ENCODE measurements at places on chromosomes 11 and 22. TPM values are rescaled to one million over a fixed set of nuclear protein-coding genes. Genes with fewer than 3 reads are reported as not detected.
A peak's percentile ranks its signal among the peaks of the same experiment; 100 is the strongest.

FIBIN gene
- not detected for total RNA-seq

TMEM191B gene
- 0.10 TPM for total RNA-seq

TRIM66 gene
- 5.2 TPM for total RNA-seq

OLFML1 gene
- not detected for total RNA-seq

GRCh38 chr11:68460741-68461574 lies at the start of gene PPP6R3:
Gene PPP6R3, plus strand, starts transcription at chr11:68460752. Its CDS starts 76,913 bp downstream, at chr11:68537665.
- peak; percentile 40 for DNase-seq

- no peak for DNase-seq
Observed at GRCh38 chr11:74019860-74020259, 11.0 kb upstream of the UCP3 start.

DNA sequence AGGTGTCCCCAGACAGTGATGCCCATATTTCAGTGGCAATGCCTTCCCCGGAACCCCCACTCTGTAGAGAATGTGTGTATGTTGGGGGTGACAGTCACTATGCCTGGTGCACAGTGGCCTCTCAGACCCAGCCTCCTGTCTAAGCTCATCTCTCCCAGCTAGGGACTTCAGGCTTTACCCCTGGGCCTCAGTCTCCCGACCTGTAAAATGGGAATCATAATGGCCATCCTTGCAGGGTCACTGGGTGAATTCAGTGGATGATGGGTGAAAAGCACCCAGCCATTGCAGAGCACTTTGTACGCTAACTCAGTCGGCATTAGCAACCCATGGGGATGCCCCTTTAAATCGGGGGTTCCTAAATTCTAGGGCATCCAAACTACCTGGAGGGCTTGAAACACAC lies 18.9 kb downstream of the FGF3 start:
- no peak for DNase-seq

GRCh38 chr11:92642177-92642931 lies 327.1 kb upstream of the MTNR1B start:
- peak; percentile 69 for DNase-seq

DNA sequence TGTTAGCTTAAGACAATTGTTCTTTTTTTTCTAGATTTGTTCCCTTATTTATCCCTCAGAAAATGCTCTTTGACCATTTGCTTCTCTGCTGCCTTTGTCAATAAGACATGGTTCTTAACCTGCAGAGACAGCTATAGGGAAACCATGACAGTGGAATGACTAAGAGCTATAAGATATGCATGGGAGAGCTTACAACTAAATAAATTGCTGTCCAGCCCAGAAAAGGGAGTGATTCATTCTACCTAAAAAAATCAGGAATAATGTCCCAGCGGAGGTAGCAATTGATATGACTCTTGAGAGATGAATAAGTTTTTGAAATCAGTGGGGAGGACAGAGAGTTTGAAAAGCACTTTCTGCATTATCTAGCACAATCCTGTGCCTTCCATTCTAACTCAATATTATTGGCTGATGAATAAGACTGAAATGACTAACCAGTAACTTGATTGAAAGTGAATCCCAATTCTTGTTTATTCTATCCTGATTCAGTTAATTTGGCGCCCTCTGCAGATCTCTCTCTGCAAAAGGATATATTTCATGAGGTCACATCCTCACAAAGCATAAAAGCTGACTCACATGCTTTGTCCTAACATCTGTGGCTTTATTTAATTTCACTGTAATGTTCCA lies 680.5 kb upstream of the API5 start:
- DNase-seq: peak; percentile 73

GRCh38 chr11:86483940-86484794 lies 109.5 kb downstream of the CCDC81 start:
- DNase-seq: peak; percentile 95

GRCh38 chr11:68011051-68011943 lies 1.2 kb downstream of the ALDH3B1 start:
- no peak for DNase-seq

DNA sequence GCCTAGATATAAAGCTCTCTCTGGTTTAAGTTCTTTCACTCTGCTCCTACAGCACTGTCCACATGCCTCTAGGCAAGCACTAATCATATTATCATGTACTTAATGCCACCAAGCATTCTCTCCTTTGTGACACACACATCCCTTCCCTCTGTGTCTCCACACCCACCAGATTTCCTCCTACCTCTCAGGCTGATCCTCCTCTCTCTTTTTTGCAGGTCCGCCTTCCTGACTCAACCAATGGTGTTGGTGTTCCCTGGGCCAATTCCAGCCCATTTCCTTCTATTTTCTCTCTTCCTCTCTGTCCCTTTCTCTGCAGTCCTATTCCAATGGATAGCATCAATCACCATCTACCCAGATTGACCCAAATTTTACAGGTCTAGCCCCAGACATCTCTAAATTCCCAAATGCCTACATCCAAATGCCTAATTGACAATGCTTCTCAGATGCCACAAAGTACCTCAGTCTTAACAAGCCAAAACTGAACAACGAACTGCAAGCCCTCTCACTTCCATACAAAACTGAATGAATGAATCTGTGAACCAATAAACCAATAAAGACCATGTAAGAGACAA lies 504 bp upstream of the ZNF215 start:
- DNase-seq: no peak

DNA sequence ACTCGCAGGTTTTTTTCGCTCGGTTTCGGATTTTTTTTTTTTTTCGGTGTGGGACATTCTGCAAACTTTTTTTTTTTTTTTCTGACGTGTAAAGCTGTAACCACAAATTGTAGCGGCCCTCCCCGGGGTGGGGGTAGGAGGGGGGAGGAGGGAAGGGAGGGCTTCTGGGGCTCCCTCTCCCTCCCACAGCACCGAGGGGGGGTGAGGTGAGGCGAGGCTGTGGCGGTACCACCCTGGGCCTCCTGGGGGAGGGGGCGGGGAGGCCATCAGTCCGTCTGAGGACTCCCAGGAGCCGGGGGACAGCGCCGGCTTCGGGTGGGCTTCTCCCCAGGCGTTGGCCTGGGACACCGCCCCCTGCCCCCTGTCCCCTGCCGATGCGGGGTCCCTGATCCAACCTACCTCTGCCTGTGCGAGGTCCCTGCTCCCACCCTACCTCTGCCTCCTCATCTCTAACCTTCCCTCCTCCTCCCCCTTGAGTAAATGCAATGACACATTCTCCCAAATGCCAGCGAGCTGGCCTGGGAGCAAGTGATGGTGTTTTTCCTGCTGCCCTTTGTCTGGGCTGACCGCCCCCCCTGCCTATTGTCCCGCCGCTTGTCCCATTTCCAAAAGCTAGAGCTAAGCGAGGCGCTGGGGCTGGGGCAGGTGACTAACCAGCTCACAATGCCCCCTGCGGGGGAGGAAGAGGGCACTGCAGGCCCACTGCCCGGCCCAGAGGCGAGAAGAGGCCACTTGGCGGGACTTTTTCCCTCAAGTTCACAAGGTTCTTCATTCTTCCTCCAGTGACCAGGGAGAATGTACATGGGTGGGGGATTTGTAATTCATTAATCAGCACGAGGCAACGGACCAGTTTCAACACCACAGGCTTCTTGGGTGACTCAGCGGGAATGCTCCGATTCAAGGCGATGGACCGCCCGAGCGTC lies 511 bp upstream of the CLCF1 start:
- DNase-seq: peak; percentile 98

DNA sequence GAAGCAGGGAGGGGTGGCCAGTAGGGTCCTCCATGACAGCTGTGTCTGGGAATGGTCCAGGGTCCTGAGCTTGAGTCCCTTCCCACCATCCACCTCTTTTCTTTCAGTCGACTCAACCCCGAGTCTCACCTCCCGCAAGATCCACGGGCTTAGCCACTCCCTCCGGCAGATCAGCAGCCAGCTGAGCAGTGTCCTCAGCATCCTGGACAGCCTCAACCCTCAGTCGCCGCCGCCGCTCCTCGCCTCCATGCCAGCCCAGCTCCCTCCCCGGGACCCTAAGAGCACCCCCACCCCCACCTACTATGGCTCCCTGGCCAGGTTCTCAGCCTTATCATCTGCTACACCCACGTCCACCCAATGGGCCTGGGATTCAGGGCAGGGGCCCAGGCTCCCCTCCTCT lies 81.9 kb downstream of the CEP164 start:
- DNase-seq: no peak

DNA sequence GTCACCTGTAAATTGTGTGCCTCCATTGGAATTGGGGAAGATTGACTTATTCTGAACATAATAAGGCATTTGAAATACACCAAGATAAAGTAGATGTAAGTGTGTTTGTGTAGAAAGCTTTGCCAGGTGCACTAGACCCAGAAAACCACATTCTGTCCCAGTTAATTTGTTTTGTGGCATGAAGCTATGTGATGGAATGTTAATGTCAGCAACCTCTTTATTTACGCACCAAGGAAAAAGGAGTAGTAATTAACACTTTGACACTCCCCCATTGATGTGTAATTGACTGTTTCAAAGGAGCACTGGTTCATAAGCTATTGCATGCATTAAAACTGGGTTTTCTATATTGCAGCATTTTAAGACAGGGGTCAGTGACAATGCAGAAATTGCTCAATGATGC lies 14.3 kb downstream of the EIF3M start:
- DNase-seq: no peak

GRCh38 chr11:8973121-8973520 lies 8.9 kb upstream of the TMEM9B start:
- no peak for DNase-seq

DNA sequence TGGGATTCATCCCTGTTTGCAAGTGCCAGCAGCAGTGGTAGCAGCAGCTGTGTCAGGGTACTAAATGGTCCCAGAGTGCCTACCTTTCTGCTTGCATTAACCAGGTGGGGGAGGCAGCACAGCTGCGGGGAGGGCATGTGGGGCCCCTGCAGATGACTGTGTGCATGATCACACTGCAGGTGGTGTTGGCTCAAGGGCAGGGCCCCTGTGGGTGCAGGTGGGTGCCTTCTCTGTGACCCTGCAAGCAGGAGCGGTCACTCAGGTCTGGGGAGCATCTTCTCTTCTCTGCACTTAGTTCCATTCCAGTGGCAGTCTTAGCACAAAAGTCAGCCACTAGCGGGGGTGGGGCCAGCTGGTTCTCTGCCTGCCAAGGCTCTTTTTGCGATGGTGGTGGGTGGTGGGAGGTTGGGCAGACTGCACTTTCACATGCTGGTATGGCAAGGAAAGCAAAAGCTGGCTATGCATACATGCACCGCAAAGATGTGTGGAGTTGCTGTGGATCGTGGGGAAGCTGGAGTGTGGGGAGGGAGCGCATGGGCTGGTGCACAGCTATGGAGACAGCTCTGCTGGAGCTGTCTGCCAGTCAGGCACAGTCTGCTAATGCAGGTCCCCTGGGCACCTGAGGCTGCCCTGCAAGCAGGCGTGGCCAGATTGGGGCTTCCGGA lies 157.1 kb downstream of the DYNC2H1 start:
- DNase-seq: no peak

DNA sequence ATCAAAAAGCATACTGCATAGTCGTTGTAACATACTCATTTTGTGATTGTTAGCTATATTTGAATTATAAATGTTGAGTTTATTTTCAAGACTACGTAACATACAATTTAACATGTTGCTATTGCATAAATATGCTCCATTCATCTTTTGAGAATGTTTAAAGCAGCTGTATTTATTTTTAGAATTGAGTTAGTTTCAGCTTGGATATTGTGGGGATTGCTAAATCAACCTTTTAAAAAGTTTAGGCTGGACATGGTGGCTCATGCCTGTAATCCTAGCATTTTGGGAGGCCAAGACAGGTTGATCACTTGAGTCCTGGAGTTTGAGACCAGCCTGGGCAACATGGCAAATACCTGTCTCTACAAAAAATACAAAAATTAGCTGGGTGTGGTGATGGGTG lies 288.1 kb downstream of the DYNC2H1 start:
- no peak for DNase-seq

DNA sequence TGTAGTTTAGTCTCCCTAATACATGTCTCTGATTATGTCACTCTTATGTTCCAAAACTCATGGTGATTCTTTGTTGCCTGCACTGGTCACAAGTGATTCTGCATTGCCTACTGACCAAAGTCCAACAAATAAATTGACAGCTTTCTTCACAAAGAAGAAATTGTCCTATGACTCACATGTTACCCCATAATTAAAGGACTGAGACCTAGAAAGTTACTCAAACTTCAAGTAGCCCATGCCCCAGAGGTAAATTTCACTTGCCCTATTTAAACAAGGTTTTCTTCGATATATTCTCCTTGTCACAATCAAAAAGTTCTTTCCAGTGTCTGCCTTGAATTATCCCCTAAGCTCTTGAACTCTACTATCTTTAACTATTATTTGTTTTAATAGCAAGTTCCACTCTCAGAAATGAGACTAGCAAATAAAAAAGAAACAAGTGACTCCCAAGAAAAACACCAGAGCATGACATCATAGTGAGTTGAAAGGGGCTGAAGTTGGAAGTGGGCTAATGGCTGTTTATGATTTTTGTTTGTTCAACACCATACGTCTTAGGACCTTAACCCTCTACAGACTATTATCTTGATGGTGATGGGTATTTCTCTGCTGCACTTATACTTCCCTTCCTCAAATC lies 94.5 kb upstream of the BLID start:
- DNase-seq: no peak

DNA sequence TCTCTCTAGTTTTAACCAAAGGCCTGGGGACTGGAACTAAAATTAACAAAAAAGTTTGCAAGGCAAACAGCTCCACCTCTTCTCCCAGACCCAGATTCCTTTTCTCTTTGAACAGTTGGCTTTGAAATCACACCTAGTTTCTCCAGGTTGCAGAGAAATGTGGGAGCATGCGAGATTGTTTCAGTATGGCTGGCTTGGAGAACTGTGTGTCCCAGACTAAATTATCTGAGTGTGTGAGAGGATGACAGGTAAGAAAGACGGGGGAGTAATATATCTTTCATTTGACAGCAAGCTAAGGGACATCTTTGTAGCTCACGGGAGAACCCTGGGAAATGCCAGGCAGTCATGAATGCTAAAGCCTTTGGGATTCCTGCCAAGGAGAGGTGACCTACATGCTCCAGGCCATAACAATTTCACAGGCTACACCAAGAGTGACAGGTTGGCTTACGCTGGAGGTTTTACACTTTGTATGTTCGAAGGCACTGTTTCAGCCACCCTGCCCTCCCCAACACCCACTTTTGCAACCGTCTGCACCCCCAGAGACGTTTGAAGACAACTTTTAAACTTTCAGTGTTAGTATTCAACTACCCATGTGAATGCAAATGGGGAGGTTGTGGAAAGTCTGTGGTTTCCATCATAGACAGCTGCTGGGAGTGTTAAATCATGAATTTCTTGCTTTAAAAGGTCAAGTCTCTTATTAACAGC lies 109.3 kb upstream of the SNX19 start:
- no peak for DNase-seq

- no peak for DNase-seq
Observed at GRCh38 chr22:44661070-44661469, 40.9 kb upstream of the PRR5 start.

Measured in HT1080 (cell line).